ENCODE measurements at places on chromosomes 11 and 22. TPM values are rescaled to one million over a fixed set of nuclear protein-coding genes. Genes with fewer than 3 reads are reported as not detected.

DNA sequence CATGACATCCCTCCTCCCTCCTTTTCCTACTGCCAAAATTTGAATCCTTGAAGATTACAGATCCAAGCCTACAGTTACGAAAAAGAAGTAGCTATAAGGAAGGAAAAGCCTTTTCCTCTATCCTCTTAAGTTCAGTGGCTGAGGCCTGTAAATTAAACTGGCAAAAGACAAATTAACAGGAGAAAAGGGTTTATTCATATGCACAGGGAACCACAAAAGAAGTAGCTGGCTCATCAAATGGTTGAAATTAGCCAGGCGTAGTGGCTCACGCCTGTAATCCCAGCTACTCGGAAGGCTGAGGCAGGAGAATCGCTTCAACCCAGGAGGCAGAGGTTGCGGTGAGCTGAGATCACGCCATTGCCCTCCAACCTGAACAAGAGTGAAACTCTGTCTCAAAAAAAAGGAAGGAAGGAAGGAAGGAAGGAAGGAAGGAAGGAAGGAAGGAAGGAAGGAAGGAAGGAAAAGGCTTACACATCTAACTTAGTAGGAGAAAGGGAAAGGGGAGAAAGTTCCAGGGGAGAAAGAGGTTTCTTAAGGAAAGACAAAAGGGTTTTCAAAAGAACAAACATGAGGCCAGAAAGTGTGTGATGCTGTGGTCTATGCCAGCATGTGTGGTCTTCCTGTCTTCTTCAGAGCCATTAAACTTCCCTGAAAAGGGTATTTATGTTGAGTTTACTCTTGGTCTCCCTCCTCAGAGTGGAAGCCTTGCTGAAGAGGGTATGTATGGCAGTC is 5.1 kb upstream of the SMPD1 start:
- DNase-seq, result no peak

Gene FUT4
- total RNA-seq, result 1.8 TPM

DNA sequence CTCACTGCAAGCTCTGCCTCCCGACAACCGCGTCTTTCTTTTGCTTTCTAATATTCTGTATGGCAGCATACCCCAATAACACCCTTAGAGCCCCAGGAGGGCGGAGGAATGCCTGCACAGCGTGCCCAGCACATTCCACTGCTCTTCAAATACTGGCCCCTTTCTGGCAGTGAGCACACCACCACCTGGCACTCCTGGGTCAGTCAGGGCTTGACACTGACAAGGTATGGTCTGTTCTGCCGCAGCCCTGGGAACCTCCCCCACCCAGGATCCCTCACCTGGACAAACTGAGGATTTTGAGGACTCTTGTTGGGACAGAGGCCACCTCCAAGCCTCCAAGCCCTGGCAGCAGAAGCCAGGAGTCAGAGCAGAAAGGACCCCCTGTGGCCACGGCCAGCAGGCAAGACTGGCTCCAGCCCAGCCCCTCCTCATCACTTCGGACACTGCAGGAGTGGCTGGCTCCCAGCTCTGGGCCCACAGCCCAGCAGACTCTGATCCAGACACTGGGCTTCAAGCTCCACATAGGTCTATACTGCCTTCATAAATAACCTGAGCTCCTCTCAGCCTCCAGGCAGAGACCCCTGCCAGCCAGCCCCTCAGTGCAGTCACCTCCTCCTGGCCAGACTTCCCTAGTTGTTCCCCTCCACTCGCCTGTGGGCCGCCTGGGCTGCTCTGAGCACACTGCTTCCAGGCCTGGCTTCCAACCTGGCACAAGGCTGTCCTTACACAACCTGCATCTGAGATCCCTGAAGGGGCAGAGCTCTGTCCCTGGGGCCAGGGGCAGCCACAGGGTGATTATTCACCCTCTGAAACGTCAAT is 14.5 kb downstream of the CARS1 start:
- DNase-seq, result no peak

GRCh38 chr11:128961645-128962044 is 19.0 kb upstream of the TP53AIP1 start:
- no peak for DNase-seq

GRCh38 chr11:36000616-36001190 is 56.8 kb downstream of the LDLRAD3 start:
- DNase-seq, result no peak

- no peak for DNase-seq
These were observed 11.8 kb upstream of the SSTR3 start for GRCh38 chr22:37223965-37224551.
